ENCODE measurements at places on chromosomes 7 and 10. TPM values are rescaled to one million over a fixed set of nuclear protein-coding genes. Genes with fewer than 3 reads are reported as not detected.

The SFTPA2 gene
- polyA plus RNA-seq: not detected

DNA sequence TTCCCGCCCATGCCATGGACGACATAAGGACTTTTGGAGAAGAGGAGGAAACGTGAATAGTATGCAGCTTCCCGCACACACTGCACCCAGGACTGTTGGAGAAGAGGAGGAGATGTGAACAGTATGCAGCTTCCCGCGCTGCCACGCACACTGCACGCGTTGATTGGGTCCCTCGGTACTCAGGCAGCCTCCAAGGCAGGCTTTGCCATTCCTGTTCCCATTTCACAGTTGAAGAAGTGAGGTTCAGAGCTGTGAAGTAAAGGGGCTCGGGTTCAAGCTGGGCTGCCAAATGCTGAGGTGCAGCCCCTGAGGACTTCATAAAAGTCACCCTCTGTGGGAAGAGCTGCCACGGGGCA lies 147.9 kb upstream of the FAM20C start:
- DNase-seq: no peak

GRCh38 chr7:26165950-26166683 lies 14.1 kb downstream of the NFE2L3 start:
- no peak for DNase-seq

- no peak for DNase-seq
Measured at GRCh38 chr7:18573410-18574234, 78.1 kb downstream of the HDAC9 start.

The GHITM gene
- polyA plus RNA-seq: 227 TPM

DNA sequence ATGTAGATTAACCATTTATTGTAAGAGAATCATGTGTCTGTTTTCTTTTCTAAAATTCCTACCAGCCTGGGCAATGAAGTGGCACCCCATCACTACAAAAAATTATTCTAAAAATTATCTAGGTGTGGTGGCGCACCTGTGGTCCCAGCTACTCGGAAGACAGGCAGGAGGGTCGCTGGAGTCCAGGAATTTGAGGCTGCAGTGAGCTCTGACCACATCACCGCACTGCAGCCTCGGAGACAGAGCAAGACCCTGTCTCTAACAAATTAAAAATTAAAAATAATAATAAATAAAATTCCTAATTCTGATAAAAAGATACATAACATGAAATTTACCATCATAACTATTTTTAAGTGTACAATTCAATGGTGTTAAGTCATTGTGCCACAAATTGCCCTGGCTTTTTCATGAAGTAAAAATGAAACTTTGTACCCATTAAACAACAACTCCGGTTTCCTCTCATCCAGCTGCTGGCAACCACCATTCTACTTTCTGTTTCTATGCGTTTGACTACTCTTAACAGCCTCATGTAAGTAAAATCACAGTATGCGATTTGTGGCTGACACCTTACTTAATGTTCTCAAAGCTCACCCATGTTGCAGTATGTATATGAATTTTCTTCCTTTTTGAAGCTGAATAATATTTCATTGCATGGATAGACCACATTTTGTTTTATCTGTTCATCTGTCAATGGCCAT lies 20.6 kb upstream of the USP6NL start:
- DNase-seq: no peak

The RPEL1 gene
- 0.20 TPM for polyA plus RNA-seq

- DNase-seq: no peak
Measured at GRCh38 chr10:130635528-130635927, 499.3 kb downstream of the GLRX3 start.

The MMD2 gene
- not detected for polyA plus RNA-seq

DNA sequence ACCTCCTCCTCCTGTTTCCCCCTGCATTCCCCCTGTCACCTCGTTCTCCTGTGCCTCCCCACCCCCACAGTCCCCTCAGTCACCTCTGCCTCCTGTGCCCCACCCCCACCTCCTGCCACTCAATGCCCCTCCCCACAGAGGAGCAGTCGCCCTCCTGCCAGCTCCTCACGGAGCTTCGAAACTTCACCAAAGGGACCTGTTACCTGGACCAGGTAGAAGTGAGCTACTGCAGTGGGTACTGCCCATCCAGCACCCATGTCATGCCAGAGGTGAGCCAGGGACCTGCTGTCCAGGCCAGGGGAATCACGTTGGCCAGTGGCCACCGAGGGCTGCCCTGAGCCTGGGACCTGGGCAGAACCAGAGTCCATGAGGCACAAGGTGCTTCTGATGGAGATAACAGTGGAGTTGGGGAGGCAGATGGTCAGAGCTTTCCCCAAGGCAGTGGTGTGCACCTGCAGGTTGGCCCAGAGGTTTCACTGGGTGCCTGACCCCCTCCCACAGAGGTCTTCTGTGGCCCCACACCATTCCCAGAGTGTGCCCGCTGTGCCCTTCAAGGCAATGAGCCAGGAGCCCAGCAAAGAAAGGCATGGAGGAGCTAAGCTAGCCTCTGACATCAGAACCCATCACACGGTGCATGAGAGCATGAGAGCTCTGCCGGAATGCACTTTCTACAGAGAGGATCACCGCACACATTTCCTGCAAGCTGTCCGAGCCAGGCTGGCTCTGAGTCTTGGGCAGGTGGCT lies 7.0 kb upstream of the ZNF862 start:
- no peak for DNase-seq

DNA sequence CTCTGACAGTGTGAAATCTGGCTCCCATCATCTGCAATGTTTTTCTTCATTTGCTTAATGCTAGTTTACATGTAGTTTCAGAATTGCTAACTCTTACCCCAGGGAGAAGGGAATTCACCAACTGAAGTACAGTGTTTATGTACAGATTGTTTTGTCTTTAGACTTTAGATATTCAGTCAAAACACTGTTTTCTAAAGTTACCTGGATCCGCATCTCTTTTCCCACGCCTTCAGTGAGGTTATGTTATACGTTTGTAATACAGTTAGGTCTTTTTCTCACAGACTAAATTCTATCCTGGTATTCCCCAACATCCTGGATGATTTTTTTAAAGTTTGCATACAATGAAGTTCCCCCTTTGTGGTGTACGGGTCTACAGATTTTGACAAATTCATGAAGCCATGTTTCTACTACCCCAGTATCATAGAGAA lies 3.2 kb upstream of the LYZL1 start:
- DNase-seq: no peak

The ANKRD30A gene
- polyA plus RNA-seq: not detected

The PIK3CG gene
- polyA plus RNA-seq: 0.02 TPM

DNA sequence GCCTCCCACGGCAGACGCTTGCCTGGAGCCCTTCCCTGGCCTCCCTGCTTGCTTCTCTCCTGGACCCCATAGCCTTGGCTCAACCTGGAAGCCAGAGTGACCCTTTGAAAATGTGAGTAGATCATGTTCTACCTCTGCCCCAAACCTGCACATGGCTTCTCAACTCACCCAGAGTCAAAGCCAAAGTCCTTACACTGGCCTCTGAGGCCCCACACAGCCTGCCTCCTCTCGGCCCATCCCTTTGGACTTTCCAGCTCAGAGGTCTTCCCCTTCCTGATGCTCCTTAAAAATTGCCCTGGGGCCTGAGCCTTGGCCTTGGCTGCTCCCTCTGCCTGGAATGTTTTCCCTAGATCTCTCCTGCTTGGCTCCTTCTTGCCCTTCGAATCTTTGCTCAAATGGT lies 32.5 kb downstream of the COL17A1 start:
- no peak for DNase-seq

Measured in AG04450 (cell line).